ENCODE measurements at places on chromosomes 2 and 18.

DNA sequence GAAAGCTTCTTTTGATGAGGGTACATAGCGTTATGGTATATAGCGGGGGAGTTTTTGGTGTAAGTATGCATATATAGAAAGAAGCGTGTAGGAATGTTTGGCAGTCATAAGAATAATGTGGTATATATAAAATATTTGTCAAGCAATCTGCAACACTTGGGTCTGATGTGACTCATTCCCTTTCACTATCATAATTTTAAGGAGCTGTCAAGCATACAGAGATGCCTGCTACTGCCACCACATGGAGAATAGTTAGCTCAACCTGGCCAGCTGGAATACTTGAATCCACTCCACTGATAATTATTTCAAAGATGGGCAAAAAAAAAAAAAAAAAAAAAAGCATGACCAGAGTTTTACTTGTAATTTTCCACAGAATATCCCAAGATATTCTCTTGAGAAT, 559.8 kb upstream of the REG3G start:
- no peak for DNase-seq

GRCh38 chr2:117123362-117123761, 691.1 kb upstream of the DDX18 start:
- DNase-seq, result no peak

DNA sequence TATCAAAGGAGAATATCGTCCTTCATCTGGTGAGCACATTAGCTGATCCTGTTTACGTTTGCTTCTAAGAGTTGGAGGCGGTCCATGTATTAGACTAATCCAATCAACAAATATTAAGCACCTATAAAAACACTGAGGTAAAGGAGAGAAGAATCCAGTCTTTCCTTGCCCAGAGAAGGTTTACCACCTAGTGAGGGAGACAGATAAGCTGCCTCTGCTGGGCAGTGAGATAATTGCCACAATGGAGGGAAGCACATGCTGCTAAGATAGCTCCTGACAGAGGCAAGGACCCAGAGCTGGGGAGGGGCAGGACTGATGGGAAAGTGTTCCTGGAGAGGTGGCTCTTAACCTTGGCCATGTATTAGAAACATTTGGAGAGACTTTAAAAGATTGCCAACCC, 36.7 kb upstream of the ST8SIA5 start:
- no peak for DNase-seq

- DNase-seq, result no peak
These were observed 264.3 kb downstream of the NOL4 start for GRCh38 chr18:33960417-33960816.

DNA sequence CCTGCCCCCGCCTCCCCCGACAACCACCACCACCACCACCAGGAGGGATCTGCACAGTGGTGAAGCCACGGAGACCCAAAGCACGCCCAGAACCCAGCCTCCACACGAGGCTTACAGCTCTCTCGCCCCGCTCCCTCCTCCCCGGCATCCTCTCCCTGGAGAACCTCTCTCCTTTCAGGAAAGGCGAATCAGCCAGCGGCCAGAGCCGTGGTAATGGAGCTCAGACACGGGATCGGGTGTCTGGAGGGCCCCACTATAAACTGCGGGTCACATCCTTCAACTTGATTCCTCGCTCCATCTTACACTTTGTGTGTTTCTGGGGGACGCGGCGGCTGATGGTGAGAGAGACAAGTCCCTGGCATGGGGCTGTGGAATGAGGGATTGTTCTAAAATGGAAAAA, 271.5 kb upstream of the SIX2 start:
- no peak for DNase-seq

GRCh38 chr2:10149635-10150034, 27.1 kb downstream of the RRM2 start:
- DNase-seq, result no peak

GRCh38 chr2:169721016-169721415, 12.6 kb upstream of the KLHL23 start:
- DNase-seq, result no peak

Measured in suppressor macrophage treated with lipopolysaccharide for 4 hours (primary cell).